GF-D8 (cell line): ENCODE measurements at places on chromosomes 6 and 20.

- DNase-seq: no peak
Observed at GRCh38 chr6:130240232-130240631, 17.5 kb upstream of the SAMD3 start.

GRCh38 chr20:18543216-18543615 is 24.0 kb upstream of the SMIM26 start:
- DNase-seq: no peak

- no peak for DNase-seq
Observed at GRCh38 chr20:48636301-48636700, 191.5 kb downstream of the PREX1 start.

- no peak for DNase-seq
Observed at GRCh38 chr6:15380351-15380750, 134.5 kb downstream of the JARID2 start.

GRCh38 chr6:124008000-124008987 is 204.6 kb downstream of the NKAIN2 start:
- no peak for DNase-seq

GRCh38 chr6:159963111-159963510 is 5.8 kb upstream of the IGF2R start:
- no peak for DNase-seq

DNA sequence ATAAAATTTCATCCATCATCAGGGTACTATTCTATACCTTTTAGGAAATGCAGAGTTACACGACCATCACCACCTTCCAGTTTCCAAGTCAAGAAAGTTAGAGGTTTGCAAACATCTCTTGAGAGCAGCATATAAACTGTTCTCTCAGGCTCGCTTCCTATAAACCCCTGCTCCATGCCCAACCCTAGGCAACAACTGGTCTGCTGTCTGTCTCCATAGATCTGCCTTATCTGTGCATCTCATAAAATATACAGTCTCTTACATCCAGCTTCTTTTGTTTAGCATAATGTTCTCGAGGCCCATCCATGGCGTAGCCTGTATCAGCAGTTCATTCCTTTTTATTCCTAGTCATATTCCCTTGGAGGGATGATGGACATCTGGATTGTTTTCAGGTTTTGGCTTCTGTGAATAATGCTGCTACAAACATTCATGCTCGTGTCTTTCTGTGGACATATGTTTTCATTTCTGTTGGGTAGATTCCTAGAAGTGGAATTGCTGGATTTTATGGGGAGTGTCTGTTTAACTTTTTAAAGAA is 6.1 kb downstream of the PTPRT start:
- no peak for DNase-seq

GRCh38 chr6:158999154-158999665 is 792 bp downstream of the RSPH3 start:
- no peak for DNase-seq

DNA sequence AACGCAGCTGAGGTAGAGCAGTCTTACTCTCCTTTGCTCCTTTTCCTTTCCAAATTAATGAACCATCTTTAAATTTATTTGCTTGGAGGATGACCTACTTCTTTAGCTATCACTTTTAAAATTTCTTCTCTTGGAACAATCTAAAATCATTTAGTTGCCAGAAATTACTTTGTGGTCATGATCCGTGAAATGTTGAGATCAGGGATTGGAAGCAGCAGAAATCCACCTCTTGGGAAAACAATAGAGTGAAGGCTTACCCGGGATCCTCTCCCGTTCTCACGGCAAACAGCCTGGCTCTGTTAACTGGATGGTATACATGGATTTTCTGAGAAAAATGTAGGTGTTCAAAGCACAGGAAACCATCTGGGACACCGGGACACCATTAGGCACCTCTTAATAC is 7.7 kb downstream of the AKAP12 start:
- no peak for DNase-seq

DNA sequence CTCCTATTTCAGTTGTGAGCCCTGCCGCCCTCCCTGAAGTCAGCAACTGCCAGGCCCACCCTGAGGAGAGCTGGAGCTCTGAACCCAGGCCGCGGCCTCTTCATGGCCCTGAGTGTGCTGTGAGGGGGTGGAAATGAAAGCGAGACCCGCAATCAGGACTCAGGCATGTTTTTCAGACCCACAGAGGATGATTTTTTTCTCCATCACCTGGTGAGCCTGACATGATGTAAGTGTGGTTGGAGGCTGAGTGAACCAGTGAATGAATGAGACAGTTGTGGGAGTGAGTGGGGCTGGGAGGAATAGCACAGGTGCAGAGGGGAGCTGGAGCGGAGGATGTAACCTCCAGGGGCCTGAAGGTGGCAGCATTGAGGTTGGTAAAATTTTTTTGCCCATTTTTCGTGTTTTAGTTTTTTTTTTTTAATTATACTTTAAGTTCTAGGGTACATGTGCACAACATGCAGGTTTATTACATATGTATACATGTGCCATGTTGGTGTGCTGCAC is 18.3 kb downstream of the RAET1L start:
- no peak for DNase-seq

DNA sequence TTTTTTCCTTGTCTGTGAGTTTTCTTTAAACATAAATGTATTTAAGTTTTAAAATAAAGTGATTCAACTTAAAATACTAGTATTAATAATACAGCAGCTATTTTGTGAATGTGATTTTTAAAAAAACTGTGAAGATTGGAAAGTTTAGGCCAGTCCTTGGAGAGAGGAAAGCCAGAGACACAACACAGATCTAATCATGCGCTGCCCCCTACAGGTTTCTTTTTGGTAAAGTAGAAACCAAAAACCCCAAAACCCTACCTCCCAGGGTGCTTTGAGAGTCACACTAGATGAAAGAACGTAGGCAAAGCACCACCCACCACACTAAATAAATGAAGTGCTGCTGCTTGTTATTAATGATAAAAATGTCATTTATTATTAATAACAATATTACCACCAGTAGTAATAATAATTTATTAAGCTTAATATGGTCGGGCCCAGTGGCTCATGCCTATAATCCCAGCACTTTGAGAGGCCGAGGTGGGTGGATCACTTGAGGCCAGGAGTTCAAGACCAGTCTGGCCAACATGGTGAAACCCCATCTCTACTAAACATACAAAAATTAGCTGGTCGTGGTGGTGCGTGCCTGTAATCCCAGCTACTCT is 33.7 kb downstream of the SLC9A8 start:
- peak; percentile 2 for DNase-seq

DNA sequence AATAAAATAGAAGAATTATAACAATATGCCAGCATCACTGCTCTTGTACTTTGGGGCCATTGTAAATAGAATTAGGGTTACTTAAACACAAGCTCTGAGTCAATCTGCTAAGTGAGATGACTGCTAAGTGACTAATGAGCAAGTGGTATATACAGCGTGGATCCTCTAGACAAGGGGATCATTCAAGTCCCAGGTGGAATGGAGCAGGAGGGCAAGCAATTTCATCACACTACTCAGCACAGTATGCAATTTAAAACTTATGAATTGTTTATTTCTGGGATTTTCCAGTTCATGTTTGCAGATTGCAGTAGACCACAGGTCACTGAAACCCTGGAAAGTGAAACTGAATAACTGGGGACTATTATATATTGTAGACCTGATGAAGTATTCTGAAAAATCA is 235.3 kb downstream of the BTBD3 start:
- DNase-seq: no peak

DNA sequence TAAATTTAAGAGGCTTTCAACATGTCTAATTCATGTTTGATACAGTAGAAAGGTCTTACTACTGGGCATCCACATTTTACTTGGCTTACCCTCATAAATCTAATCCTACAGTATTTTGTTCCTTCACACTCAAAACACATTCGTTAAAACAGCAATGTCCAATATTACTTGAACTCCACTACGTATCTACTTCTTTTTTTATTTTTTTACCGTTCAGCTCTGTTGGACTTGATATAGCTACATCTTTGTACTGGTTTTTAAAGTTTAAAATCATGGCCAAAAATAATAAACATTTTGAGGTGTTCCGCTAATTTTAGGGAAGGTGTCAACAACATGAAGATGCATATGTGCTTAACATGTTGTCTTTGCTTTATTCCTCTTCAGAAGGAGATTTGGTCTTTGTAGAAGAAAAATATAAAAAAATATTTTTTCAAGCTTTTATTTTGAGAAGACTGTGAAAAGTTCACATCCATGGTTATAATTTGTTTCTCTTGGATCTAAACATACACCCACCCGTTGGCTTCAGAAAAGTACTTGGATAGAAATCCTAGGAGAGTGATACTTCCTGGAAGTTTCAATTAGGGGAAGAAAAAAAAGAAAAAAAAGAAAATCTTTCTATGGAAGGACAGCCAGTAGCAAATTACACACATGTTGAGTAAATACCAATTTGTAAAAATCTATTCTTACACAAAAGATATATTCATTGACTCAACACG is 71.5 kb downstream of the EPB41L2 start:
- no peak for DNase-seq

- no peak for DNase-seq
Observed at GRCh38 chr6:54747955-54748354, 98.6 kb upstream of the FAM83B start.

DNA sequence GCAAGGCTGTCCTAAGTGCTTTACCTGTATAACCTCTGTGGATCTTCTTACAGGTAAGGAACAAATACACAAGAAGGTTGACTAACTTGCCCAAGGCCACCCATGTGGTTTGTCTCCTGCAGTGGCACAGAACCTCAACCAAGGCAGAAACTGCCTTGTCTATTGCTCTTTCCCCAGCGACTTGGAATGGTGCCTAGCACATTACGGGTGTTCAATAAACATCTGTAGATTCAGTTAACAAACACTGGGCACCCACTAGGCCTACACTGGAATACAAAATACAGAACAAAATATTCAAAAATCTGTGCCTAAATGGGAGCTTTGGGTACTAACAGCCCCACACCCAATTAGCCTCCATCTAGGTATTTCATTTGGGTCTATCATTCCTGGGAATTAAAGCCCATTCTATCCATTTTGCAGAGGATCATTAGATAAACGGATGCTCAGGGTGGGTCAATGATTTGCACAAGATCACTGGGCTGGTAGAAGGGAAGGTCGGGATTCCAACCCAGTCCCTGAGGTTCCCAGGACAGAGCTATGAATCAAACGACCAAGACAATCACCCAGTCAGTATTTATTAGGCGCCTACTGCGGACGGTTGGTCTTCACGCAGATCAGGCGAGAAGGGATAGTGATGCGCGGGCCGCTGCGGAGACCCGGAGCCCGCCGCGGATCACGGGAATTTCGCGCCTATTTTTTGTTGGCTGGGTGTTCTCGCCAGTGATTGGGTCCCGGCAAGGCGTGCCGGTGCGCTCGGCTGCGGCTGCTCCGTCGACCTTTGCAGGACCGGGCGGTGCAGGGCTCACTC is at the start of gene STK35:
STK35 (plus strand) TSS at position 771 of the 808 bp plus-strand sequence. CDS start 55 bp downstream, outside the sequence.
- DNase-seq: no peak

DNA sequence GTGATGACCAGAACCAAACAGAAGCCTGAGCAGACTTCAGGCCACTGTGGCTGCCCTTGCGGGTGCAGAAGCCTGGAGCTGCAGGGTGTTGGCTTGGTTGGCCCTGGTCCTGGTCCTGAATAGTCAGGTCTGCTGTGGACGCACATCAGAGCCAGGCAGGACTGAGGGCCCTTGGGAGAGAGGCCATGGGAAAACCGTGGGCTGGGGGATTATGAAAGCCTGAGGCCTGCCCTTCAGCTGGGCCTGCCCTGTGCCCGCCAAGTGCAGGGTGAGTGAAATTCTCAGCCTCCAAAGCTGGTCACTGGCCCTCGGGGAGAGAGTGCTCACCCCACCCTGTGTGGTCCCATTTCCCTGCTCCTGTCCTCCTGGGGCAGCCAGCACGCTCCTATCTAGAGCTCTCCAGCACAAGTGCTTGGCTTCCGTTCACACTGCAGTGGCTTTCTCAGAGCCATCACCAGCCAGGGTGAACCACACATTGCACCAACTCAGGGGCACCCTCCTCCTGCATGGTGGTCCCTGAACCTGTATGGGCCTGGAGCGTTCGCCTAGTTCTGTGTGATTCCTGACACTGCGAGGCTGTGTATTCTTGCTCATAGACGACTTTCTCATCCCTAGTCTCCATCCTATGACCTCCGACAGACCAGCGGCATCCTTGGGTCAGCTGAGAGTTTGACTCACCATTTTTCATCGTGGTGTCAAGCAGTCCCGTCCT is 146.1 kb downstream of the TTLL2 start:
- DNase-seq: no peak

DNA sequence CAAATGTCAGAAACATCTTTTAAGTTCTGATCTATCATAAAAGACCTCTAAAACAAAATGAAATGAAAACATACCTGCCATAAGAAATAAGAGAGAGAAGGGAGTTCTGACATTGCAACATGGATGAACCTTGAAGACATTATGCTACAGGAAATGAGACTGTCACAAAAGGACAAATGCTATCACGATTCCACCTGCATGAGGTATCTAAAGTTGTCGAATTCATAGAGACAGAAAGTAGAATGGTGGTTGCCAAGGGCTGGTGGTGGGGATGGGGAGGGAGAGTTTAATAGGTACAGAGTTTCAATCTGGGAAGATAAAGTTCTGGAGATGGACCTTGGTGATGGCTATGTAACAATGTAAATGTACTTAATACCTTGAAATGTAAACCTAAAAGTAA is 3.3 kb downstream of the EZR start:
- no peak for DNase-seq

GRCh38 chr6:42532038-42532669 is 31.7 kb upstream of the UBR2 start:
- peak; percentile 11 for DNase-seq

- no peak for DNase-seq
Observed at GRCh38 chr20:44354979-44355497, 461 bp upstream of the HNF4A start.

- DNase-seq: no peak
Observed at GRCh38 chr20:52533401-52533800, 341.8 kb upstream of the ZFP64 start.

DNA sequence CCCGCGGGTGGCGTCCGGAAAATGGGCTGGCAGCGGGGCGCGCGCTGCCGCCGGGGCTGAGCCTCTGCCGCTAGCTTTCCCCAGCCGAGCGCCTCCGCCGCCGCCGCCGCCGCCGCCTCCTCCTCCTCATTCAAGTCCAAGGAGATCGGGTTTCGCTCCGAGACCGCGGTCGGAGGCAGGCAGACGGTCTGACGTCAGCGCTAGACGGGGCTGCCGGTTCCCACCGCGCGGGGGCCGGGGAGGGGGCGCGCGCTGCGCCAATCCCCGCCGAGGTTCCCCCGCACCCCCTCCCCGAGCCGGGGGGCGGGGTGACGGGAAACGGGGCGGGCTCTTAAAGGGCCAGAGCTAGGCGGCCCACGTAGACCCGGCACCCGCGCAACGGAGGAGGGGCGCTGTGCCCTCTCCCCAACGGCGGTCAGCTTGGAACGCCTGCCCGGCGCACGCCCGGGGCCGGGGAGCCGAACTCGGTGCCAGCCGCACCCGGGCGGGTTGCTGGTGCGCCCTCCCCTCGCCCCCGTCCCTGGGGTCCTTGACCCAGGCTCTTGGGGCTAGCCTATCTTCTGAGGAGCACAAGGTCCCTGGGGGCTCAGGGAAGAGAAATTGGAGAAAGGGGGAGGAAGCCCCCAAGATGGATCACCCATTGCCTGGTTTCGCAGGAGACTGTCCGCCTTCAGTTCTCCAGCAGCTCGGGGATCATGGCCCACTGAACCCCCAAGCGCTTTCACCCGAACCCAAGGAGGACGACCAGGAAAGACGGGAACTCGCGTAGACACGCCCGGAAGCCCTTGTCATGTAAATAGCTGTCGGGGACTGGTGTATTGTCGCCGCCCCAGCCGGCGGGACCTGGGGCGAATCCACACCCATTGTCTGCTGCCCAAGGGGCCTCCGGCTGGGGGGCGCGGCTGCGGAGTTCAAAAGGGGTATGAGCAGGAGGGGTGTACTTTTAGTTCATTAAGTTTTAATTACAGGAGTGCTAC is at the start of gene PMEPA1:
PMEPA1 (minus strand) TSS at position 193 of the 977 bp plus-strand sequence. CDS start 433 bp downstream, outside the sequence.
- DNase-seq: peak; percentile 19
